NCI-H146 (cell line): ENCODE measurements at places on chromosomes 6 and 20.

DNA sequence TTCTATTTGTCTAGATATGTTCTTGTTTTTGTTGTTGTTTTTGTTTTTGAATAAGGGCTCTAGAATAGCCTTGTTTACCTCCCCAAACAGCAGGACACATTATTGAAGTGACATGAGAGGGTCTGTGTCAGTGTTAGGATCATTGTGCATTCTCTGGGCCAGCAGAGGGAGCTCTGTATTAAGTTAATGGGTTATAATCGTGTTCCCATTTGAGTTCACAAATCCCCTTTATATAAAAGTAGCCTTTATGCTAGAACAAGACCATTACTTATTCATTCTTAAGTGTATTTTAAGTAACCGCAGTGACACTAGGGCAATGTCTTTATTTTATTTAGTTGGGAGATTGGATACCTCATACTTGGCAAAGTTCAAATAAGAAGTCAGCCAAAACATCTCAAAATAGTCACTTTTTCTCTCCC, 44.8 kb downstream of the STK4 start:
- peak; percentile 61 for DNase-seq

GRCh38 chr6:3456395-3456897, 404 bp downstream of the SLC22A23 start:
- no peak for DNase-seq

- peak; percentile 13 for DNase-seq
Measured at GRCh38 chr20:13610184-13610583, 28.5 kb downstream of the TASP1 start.

GRCh38 chr6:38012573-38012972, 193.0 kb downstream of the ZFAND3 start:
- peak; percentile 74 for DNase-seq

- DNase-seq = no peak
Measured at GRCh38 chr6:72035966-72036365, 149.6 kb downstream of the RIMS1 start.

GRCh38 chr20:32440069-32440757, 82.1 kb downstream of the ASXL1 start:
- DNase-seq = no peak

DNA sequence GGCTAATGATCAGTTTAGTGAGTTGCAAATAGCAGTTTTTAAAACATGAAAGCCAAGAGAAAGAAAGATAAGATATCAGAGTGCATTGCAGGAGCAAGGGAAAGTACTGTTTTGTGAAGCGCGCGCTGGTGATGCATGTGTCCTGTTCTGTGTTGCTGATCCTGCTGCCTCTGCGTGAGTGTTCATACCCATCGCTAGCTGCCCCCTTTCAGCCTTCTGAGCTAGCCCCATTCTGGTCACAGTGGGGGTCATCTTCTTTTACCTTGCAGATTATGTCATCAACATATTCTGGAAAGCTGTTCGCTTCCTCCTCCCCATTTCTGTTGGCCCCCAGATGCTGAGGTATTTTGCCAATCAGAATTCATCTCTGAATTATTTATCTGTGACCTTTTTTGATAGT, 1.9 kb downstream of the MRAP2 start:
- DNase-seq = no peak

DNA sequence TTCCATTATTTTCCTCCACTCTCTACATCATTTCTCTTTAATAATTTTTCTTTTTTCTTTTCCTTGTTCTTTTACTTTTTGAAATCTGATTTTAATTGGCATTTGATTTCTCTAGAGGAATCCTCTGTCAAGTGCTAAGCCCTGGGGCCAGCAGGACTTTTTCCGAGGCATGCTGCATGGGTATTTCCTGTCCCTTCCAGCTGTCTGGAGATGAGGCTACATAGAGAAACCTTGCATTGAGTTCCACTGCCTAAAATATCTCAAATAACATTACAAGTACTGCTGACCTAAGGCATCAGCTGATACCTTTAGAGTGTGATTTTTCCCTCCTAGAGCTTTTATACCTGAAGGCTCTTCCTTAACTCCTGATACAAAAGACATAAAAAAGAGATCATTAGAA, 6.2 kb downstream of the RNF217 start:
- no peak for DNase-seq

- DNase-seq = peak; percentile 82
Measured at GRCh38 chr6:99219788-99220187, 129.7 kb downstream of the FAXC start.

DNA sequence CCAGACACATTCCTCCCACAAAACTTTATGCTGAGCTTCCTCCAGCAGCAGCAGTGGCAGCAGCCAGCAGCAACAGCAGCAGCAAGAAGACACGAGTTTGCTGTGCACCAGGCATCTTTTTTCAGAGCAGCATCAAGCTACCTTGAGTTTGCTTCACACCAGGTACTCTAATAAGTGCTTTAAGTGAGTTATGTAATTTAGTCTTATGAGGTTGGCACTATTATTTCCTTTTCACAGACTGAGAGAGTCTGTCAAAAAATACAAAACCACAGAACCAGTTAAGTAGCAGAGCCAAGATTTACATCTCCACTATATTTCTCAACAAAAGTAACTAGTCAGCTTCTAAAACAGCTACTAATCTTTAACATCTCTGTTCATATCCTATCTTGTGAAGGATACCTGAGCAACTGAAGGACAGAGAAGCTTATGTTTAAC, 23.7 kb downstream of the RANBP9 start:
- DNase-seq = no peak

DNA sequence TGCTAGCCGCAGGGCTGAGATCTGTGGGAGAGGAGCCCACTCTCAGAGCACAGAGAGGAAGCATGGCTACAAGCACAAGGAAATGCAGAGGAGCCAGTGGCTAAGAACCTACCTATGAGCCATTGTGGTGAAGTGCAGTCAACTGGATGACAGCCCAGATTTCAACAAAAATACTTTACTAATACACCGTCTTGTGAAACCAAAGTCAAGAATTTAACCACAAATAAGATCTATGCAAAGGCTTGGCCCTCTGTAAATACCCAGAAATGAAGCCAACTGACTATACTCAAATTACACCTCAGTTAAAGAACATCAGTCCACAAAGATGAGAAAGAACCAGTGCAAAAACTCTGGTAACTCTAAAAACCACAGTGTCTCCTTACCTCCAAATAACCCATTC, 40.1 kb upstream of the PTCHD4 start:
- no peak for DNase-seq

DNA sequence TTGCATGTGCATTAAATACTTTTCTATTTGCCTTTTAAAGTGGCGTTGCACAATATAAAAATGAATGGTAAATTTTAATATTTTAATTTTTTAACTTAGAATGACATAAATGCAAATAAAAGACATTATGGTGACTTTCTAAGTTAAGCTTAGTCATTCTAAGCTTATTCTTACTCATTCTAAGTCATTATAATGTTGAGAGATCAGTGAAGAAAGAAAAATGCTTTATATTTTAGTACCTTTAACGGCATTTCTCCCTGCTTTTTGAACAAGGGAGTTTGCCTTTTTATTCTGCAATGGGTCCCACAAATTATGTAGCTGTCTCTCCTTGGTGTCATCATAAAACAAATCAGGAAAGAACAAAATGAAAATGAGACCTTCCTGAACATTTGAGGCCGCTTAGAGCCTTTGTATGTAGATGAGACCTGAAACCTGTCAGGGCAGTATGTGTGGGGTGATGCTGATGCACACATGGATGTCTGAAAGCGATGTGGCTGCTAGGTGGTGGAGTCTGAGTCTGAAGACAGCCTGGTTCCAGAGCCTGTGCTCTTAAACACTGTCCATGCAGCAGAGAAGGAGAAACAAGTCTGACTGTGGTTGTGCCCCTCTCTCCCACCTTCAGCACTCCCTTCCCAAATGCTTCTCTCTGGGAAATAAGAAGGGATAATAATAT, 158.0 kb downstream of the PHF3 start:
- DNase-seq = no peak

DNA sequence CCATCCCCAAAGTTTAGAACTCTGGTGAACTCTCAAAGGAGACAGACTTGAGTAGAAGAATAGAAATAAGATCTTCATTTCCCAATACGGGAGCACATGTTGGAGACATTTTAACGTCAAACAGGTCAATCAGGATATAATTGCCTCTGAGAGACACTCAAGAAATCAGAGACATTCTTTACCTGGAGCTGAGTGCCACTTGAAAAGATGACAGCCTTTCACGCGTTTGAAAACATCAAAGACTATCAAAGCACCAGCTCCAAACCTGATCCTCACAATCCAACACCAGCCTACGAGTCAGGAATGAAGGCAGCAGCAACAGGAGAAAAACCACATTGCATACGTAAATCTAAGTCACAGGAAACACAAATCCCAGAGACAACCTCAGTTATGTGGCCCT, 571.5 kb upstream of the CDH4 start:
- DNase-seq = no peak

- no peak for DNase-seq
Measured at GRCh38 chr6:158786645-158787304, 32.4 kb downstream of the EZR start.

DNA sequence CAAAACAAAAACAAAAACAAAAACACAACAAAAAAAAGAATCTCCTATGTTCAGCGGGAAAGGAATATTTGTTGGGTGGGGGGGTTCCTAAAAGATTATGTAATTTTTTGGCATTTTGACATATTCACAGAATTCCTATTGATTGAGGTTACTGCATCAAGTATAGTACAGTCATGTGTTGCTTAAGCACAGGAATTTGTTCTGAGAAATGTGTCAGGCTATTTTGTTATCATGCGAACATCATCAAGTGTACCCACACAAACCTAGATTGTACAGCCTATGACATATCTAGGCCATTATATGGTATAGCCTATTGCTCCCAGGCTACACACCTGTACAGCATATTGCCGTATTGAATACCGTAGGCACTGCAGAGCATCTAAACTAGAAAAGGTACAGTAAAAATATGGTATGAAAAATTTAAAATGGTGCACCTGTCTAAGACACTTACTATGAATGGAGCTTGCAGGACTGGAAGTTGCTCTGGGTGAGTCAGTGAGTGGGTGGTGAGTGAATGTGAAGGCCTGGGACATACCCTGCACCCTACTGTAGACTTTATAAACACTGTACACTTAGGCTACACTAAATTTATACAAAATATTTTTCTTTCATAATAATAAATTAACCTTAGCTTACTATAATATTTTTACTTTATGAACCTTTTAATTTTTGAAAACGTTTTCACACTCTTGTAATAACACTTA, 110.6 kb downstream of the CDKAL1 start:
- no peak for DNase-seq

- no peak for DNase-seq
Measured at GRCh38 chr20:49286689-49287551, 9.1 kb upstream of the ZNFX1 start.

- peak; percentile 57 for DNase-seq
Measured at GRCh38 chr6:93581371-93581770, 162.0 kb upstream of the EPHA7 start.

DNA sequence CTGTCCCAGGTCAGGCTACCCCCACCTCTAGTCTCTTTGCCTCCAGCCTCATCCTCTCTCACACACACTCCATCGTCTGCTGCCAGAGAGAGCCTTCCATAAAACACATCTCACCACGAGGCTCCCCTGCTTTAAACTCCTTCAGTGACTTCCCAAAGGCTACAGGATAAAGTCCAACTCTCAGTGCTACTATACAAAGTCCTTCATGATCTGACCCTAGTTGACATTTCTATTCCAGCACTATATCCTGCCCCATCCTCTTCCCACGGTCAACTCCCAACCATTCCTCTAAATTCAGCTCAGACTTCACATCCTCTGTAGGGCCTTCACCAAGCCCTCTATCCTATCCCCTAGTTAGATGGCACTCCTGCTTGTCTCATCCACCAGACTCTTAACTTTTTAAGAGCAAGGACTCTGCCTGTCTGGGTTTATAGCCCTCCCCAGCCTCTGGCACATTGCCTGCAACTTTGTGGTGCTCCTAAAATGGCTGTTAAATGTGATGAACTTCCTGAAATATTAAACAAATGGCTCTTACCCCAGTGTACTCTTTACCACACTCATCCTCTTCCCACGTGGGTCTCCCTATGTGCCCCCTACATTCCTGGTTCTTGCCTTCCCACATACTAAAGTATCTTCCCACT, 36.1 kb downstream of the KIF16B start:
- DNase-seq = no peak

DNA sequence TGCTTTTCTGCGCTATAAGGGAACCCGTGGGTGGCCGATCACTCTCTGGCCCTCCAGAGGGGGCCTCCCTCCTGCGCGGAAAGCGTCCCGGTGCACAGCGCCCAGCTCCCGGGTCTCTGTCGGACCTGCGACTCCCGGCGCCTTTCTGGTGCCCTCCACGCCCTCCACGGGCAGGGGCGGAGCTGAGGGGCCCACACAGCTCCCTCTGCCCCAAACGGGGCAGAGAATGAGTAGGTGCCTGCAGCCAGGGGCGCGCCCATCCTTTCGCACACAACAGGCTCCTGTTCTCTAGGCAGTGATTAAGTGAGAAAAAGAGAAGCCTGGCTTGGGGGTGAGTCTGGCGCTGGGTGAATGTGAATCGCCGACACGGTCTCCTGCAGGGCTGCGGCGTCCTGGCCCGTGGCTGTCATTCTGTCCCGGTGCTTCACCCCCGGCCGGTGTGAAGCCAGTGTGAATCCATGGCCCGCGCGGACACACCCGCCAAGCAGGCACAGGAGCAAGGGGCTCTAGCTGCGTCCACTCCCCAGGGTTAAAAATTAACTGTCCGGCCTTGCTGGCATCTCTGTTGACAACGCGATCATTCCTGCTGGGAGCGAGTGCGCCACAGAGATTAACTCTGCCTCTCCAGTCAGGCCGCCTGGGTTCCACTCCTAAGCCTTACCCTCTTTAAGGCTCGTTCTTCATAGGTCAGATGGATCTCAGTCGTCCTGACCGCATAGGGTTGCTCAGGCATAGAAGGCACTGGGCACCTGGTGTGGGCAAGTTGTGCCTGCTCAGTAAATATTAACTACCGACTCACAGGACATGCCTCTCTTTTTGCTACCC, 88.8 kb downstream of the PCSK2 start:
- no peak for DNase-seq

- DNase-seq = no peak
Measured at GRCh38 chr6:20104696-20105095, 107.6 kb downstream of the MBOAT1 start.

GRCh38 chr6:42406306-42407280, 45.1 kb downstream of the TRERF1 start:
- DNase-seq = peak; percentile 22

GRCh38 chr20:61991476-61991875, 74.2 kb downstream of the TAF4 start:
- no peak for DNase-seq

DNA sequence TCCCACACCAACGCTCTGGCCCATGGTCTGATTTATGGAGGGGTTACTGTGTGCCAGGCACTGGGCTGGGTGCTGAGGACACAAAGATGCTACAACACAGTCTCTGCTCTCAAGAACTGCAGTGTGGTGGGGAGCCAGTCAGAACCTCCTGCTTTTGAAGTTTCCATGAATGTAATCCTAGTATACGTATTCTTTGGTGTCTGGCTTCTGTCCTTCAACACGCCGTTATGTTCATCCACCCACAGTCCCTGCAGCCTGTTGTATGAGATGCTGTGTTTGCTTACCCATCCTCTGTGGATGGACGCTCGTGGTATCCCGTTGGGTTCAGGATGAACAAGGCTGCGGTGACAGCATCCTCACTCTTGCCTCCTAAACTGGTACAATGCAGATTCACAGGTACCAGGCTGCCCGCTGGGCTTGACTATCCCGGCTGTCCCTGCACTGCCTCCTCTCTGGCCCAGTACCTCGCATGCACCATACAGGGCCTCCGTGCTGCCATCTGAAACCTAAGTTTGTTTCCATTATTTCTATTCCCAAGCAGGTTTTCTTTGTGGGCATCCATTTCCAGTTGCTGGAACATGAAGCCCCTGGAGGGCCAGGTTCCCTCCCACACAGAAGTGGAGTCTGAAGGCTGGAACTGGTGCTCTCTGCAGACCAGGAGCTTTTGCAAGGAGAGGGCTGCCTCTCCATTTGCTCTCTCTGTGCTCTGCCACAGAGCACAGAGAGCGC, 364.5 kb downstream of the ZFAND3 start:
- no peak for DNase-seq
